ENCODE measurements at places on chromosomes 16 and 17.

GRCh38 chr16:76265434-76266045, 11.7 kb upstream of the CNTNAP4 start:
- DNase-seq, result peak; percentile 71

DNA sequence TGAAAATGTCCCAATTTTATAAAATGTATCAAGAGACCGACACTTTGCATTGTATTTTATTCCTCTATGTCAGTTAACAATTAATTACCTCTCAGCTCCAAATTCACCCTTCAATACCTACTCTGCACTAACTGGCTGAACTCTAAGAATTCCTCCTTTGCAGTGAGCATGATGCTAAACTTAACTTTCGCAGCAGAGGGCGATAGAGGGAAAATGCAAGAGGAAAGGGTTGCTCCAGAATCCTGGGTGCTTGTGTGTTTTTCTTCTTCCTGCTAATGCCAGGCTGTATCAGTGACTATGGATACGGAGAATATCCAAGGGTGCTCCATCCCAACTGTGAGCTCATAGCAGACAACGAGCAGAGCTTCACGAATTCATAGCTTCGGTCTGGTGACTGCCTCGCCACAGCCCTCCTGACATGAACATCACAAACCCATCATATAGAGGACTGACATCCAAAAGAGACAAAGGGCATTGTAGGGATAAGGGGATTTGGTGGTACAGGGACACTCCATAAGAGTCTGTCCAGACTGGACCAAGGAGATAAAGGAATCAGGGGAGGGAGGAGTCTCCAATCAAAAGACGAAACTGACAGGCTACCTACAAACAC, 172.9 kb downstream of the STX8 start:
- peak; percentile 38 for DNase-seq

DNA sequence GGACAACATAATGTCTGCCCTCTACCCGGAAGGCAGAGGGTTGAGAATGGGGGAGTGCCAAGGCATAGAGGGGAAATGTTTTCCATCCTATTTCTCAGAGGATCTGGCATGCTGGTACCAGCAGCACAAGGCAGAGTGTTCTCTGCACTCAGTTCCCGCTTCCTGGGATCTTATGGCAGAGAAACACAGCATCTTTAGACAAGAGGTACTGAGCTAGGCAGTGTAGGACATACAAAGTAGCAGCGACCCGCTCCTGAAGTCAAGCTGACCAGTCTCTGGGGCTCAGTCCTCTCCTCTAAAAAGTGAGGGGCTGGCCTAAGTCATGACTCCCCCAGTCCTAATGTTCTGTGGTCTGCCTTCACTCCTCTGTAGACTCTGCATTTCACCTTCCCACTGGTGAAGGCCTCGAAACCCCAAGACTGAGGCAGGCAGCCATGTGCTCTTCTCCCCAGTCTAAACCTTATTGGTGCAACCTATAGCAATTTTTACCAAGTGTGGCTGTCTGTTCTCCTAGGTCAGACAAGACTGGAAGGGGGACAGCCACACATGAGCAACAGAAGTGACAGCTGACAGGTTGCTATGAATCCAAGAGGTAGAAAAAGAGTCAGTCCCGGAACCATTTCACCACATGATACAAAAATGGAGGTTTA, 11.3 kb upstream of the TSPOAP1 start:
- DNase-seq, result no peak

DNA sequence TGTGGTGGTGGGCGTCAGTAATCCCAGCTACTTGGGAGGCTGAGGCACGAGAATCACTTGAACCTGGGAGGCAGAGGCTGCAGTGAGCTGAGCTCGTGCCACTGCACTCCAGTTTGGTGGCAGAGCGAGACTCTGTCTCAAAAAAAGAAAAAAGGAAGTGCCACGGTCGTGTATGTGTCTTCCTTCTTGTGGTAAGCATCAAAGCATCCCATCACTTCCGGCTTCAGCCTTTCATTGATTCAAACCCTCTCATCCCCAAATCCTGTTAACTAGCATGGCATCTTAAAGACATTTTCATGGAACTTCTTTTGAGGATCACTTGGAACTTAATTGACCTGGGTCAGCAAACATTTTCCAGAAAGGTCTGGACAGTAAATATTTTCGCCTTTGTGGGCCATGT, 126.2 kb downstream of the CPPED1 start:
- no peak for DNase-seq

DNA sequence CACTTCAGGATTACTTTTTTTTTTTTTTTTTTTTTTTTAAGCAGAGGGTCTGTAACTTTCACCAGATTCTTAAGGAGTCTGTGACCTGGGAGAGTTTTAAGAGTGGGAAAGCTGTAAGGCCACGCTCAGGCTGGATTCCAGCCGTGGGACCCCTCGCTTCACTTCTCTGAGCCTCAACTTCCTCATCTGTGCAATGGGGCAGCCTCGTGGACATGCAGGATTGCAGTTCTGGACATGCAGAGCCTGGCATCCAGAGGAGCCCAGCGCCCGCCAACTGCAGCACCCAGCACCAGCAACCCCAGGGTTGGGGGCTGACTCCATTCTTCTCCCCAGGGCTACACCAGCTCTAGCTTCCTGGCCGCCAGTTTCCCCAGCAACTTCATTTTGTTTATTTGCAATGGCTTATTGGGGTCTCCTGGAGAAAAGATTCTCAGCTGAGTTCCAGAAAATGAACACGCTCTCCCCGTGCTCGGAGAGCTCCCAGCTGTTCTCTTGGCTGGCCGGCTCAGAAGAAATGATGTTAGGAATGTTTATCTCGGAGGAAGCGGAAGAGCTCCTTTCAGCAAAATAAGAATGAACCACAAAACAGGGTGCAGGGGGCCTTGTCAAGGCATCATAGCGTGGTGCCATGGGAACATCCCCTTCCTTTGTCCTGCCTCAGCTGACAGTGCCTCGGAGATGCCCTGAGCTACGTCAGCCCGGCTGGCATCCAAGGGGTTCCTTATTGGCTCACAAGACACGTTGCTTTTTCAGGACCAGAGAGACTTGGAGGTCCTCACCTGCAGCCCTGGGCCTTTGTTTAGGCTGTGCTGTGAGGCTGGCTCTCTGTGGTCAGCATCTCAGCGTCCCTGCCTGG, 22.9 kb upstream of the ZCCHC14 start:
- DNase-seq, result no peak

- peak; percentile 86 for DNase-seq
These were observed 7.1 kb downstream of the HAS3 start for GRCh38 chr16:69112285-69113129.

DNA sequence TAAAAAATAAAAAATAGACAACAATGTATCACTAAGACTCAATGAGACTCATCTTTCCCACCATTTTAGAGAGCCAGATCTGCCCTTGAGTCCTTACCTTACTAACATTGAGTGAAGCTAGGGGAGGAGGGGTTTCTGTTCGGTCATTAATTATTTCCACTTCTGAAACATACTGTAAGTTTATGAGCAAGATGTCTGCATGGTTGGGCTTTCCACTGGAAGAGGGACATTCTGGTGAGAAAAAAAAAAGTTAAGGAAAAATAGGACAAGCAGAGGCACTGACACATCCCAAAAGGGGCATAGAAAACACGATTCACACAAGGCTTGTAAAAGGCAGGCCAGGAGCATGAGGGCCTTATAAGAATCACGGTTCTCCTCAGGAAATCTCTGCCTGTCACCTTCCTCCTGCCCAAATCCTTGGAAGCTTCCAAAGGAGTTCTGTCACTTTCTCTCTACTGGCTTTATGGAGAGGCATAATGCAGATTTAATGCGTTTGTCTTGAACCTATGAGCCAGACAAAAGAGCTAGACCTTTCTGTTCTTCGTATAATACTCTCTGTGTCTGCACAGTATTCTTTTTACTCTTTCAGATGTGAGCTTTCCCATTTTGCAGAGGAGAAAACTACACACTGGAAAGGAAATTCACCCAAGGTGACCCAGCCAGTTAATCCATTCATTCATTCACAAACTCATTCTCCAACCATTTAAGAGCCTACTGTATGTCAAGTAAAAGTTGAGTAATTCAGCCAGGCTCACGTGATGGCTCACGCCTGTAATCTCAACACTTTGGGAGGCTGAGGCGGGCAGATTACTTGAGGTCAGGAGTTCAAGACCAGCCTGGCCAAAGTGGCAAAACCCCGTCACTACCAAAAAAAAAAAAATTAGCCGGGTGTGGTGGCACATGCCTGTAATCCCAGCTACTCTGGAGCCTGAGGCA, 2.5 kb downstream of the LSM12 start:
- DNase-seq, result peak; percentile 54

DNA sequence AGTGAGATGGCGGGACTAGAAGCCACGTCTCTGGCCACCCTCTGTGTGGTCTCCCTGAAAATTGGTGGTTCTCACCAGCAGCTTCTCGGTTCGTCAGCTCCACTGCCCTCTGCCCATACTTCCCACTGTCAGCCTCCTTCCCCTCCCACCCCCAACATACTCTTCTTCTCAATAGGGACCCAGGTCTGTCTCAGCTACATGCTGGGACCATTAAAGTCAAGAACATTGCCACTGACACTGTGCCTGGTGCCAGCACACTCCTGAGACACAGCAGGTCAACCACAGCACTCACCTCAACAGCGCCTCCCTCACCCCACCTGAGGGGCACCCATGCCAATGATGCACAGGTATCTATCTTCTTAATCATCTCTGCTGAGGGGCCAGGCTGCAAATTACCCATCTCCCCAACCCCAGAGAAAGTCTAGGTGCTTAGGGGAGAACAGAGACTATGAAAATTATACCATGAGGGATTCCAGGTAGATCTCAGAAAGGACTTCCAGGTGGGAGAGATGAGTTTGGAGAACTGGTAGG, 1.3 kb downstream of the PLXDC1 start:
- DNase-seq, result no peak

- no peak for DNase-seq
These were observed 796 bp downstream of the NT5M start for GRCh38 chr17:17303847-17304490.

- DNase-seq, result no peak
These were observed 449 bp downstream of the SMCR8 start for GRCh38 chr17:18315562-18315922.

- no peak for DNase-seq
These were observed 60.9 kb downstream of the KLHDC4 start for GRCh38 chr16:87704754-87705353.

DNA sequence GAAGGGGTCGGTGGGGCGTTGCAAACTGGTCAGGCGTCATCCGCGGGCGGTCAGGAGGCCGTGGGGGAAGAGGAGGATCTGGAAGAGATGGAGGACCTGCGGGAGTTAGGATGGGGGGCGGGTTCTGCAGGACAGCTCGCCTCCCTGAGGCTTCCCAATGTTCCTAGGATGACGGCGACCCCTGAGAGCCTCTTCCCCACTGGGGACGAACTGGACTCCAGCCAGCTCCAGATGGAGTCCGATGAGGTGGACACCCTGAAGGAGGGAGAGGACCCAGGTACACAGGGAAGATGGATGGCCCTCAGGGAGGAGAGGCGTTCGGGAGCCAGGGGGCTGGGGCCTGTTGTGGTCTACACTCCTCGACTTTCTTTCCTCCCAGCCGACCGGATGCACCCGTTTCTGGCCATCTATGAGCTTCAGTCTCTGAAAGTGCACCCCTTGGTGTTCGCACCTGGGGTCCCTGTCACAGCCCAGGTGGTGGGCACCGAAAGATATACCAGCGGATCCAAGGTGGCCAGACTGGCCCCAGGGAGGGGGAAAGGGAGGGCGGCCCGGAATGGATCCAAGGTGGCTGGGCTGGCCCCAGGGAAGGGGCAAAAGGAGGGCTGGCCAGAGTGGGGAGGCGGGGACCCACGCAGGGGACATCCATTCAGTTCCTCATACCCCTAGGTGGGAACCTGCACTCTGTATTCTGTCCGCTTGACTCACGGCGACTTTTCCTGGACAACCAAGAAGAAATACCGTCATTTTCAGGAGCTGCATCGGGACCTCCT, 839 bp downstream of the PLD2 start:
- DNase-seq, result no peak

- DNase-seq, result no peak
These were observed 44.9 kb upstream of the XYLT1 start for GRCh38 chr16:17515421-17516210.

- no peak for DNase-seq
These were observed 10.3 kb downstream of the CD300LB start for GRCh38 chr17:74520790-74521480.

DNA sequence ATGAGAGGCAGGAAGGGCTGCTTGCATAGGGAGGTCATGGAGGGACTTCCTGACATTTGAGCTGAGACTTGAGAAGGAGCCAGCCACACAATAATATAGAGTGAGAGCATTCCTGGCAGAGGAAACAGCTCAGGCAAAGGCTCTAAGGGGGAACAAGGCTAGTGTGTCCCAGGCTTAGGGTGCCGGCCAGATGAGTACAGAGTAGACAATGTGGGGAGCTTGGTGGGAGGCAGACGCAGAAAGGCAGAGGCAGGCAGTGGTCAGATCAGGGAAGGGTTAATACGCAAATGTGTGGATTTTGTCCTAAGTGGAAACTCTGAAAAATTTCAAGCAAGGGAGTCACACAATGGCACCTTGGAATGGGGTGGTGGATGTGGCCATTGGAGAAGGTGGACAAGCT, 31.3 kb downstream of the CD300LB start:
- DNase-seq, result no peak

DNA sequence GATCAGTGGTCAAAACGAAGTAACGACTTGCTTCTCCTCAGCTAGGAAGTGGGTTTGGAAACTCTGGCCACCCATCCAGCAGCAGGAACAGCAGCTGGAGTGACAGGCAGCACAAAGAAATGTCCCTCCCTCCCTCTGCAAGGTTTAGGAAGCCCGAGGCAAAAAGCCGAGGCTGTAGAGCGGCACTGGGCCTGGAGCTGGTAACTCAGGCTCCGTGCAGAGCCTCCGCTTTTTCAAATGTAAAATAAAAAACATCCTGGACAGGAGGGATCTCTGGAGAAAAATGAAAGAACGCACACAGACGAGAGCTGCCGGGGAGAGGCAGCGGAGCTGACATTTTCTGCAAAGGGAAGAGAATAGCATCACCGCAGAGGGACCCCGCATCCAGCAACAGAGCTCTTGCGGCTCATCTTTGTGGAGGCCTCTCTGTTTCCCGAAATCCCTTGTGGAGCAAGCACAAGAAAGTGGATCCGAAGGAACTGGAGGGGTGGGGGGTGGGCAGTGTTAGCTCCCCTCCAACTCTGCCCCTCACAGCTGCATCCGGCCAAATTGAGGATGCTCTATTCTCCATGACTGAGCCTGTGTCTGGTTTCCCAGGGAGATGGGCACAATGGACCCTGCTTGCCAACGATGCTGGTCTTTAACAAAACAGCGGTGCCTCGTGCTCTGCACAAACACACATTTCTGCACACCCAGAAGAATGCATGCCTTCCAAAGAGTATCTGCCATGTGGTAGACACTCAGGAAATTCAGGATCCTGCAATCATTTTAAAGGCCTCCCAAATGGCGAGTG, 335.5 kb upstream of the ZFHX3 start:
- DNase-seq, result no peak

DNA sequence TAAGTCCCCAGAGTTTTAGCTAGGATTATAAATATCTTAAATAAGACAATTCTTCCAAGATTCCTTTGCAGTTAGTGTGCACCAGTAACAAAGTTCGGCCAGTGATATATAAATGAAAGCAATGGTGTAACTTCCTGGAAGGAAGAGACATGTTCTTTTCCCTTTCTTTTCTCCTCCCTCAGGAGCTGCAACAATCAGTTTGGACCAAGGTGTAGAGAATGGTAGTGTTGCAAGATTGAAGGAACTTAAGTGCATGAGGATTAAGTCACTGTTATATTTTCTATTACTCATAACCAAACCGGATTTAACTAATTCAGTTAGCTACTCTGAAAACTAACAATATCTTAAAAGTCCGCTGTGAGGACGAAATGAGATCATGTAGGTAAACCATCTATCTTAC, 68.9 kb upstream of the KCNJ16 start:
- no peak for DNase-seq

All from HAP-1 (cell line).